ENCODE measurements at places on chromosomes 4 and X.
A peak's percentile ranks its signal among the peaks of the same experiment; 100 is the strongest.

GRCh38 chrX:153019166-153019565 is 25.2 kb upstream of the PNMA5 start:
- DNase-seq, result no peak

GRCh38 chr4:21469438-21470300 is 478.9 kb downstream of the KCNIP4 start:
- DNase-seq, result no peak

DNA sequence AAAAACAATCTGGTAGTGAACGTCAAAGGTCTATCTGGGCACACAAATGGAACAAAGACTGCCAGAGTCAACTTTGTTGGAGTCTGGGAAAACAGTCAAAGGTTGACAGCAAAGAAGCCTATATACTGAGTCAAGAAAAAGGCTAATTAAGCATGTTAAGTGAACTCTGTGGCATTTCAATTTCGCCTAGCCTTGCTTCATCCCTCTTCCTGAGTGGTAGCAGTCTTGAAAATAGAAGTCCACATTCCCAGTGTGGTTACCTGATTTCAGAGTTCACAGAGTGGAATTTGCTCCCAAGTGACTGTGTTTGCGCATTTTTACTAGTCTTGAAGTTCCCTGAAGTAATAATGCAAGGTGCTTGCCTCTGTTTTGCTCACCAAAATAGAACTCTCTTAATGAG is 760.0 kb downstream of the FSTL5 start:
- no peak for DNase-seq

GRCh38 chr4:127045861-127046260 is 586.9 kb upstream of the INTU start:
- no peak for DNase-seq

- no peak for DNase-seq
Observed at GRCh38 chr4:155948541-155948940, 5.1 kb downstream of the CTSO start.

DNA sequence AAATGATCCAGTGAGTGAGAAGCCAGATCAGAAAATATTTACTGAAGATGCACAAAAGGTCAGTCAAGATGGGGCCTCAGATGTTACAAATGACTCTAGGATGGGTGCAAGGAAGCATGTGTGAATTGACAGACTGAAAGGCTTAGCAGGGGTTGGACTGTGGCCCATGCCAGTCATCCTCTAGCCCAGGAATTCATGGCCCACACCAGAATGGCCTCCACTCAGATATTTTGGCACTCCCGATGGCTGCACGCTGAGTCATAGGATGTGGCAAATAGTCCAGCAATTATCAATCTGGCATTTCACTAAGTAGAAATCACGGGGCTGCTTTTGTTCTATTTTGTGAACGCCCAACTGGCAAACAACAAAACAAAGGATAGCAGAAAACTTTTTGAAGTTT is 406.5 kb downstream of the IQCM start:
- DNase-seq, result no peak

- DNase-seq, result no peak
Observed at GRCh38 chr4:19213388-19213787, 1038.3 kb upstream of the SLIT2 start.

DNA sequence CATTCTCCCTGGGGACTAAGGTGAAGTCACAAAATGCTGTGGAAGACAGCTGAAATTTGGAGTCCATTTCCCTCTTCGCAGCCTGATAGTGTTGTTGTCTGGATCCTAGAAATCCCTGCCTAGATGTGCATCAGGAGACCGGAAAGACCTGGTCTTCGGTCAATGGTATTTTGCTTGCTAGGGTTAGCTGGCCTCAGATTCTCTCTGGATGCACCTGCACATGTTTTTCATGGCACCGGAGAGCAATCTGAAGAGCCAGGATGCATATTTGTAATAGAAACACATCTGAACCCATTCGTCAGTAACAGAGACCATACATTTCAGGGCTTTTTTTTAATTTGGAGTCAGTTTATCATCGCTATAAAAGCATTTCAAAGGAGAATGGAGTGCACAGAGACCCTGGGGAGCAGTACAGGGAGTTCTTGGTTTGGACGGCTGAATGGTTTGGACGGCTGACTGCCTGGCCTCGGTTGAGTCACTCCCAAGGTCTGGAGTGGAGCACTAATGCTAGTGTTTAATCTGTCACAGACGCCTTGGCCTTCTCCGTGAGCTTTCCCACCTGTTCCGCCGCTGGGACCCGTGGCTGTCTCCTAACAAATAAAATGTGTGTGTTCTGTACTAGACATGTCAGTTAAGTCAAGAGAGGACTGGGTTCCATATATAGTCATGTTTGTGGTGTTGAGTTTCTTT is 7.5 kb upstream of the PDLIM3 start:
- DNase-seq, result no peak

- DNase-seq, result no peak
Observed at GRCh38 chr4:155371432-155372043, 5.2 kb downstream of the MAP9 start.

- no peak for DNase-seq
Observed at GRCh38 chr4:40552536-40552935, 77.1 kb downstream of the RBM47 start.

DNA sequence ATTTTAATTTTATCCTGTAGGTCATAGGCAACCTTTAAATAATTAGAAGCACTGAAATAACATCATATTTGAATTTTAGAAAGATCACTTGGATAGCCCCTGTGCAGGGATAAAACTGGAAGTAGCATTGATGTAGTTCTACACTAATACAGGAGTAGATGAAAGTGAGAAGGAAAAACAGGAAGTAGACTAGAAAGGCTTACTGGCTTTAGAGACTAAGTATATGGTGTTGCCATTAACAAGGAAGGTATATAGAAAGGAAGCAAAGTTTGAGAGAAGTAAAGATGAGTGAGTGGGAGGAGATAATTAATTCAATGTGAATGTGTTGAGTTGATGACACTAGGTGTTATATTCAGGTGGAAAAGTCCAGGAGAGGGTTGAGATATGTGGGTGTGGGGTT is 73.1 kb upstream of the EPGN start:
- no peak for DNase-seq

- no peak for DNase-seq
Observed at GRCh38 chr4:4440333-4441061, 53.6 kb downstream of the NSG1 start.

GRCh38 chr4:185538806-185539205 is 3.5 kb upstream of the PDLIM3 start:
- no peak for DNase-seq

GRCh38 chr4:151644622-151645021 is 116.2 kb downstream of the GATB start:
- no peak for DNase-seq

- no peak for DNase-seq
Observed at GRCh38 chr4:156992943-156993342, 21.3 kb upstream of the PDGFC start.

DNA sequence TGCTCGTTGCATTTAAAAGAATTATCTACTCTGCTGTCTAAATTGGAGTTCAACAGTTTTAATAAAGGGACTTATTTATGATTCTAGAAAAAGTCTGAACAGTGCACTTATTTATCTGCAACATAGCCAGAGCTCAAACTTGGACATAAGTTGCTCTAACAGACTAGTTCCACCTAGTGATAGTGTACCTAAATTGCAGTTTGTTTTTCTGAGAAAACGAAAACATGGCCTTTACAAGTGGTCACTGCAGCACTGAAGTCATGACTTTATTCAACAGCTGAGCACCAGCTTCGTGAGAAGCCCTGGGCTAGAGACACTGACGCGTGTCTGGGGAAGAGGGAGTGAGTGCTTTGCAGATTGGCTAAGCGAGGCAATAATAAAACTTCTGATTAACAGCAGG is 77.3 kb upstream of the IGSF1 start:
- no peak for DNase-seq

GRCh38 chrX:150225756-150226155 is 137.4 kb upstream of the MAMLD1 start:
- no peak for DNase-seq

- DNase-seq, result no peak
Observed at GRCh38 chr4:180674619-180675358, 1568.4 kb upstream of the TENM3 start.

GRCh38 chr4:119659576-119659975 is 31.0 kb upstream of the PDE5A start:
- no peak for DNase-seq

GRCh38 chr4:55458611-55459010 is 62.9 kb downstream of the TMEM165 start:
- no peak for DNase-seq

DNA sequence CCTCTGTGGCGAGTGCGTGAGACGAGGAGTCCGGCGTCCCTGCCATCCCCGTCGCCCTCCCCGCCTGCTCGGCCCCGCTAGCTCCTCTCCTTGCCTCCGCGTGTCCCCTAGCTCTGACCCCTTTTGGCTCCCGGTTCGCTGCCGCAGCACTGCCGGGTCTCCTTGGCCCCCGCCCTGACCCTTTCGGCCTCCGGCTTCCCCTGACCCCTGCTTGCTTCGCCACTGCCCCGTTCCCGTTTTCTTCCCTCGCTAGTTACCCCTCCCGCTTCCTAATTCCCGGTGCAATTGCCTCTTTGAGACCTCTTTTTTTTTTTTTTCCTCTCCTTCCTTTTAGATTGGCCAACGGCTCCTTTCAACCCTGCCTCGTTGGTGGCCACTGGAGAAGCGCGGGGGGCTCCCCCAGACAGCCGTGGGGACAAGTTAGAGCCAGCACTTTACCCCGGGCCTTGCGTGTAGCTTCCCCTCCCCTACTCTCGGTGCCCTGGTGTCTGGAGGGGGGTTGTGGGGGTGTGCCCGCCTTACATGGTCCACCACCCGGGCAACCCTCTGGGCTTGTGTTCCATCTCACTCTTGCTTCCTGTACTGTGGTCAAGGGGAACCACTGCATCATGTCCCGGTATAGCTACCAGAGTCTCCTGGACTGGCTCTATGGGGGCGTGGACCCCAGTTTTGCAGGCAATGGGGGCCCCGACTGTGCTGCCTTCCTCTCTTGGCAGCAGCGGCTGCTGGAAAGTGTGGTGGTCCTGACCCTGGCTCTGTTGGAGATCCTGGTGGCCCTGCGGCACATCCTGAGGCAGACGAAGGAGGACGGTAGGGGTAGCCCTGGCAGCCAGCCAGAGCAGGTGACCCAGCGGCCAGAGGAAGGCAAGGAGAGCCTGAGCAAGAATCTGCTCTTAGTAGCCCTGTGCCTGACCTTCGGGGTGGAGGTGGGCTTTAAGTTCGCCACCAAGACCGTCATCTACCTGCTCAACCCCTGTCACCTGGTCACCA is 548 bp downstream of the TMEM164 start:
- DNase-seq, result no peak

DNA sequence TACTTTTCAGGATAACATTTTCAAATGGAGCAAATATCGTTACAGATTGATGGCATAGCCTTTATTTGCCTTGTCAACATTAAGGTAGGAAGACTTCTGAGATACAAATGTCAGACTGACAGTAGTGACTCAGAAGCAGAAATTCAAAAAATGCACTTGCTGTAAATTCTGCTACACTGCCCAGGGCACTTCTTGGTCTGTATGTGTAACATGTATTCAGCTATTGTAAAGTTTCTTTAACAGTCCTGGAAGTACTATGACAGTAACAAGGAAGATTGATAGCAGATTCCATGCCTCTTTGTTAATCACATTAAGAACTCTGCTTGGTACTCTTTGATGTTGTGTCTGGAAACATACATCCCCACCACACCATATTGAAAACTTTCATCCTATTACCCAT is 69.6 kb upstream of the PCDH18 start:
- no peak for DNase-seq

DNA sequence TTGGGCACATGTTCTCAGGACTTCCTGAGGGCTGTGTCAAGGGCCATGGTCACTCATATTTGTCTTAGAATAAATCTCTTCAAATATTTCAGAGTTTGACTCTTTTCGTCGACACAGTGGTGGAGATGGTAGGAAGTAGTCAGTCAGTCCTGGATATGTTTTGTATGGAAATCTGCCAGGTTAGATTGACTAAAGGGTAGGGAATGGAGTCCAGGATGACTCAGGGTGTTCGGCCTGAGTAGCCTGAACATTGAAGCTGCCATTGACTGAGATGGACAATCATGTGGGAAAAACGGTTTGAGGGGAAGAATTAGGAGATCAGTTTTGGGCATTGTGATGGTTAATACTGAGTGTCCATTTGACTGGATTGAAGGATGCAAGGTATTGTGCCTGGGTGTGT is 177.1 kb upstream of the CENPE start:
- no peak for DNase-seq

DNA sequence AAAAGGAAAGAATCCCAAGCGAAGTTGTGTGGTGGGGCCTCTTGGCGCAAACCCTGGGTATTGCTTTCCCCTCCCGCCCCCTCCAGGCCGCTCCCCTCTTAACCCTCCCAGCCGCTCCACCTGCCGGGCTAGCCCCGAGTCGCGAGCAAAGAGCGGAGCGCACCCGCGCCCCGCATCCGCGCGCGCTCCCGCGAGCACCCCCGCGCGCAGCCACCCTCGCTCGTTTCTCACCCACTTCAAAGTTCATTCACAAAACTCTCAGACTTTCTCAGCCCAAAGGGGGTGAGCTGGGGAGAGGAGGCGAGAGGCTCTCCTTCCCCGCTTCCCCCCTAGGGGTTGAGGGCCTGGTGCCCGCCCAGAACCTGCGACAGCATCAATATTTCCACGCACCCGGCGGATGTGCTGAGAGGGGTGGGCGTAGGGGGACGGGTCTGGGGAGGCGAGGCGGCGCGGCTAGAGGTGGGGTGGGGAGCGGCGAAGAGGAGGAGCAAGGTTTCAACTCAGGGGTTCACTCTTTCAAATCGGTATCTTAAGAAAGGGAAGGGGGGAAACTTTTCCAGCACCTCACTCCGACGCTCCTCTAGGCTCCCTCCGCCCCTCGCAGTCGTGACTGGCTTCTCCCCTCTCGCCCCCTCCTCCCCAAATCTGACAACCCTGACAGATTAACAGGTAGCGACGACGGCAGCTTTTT is 1.8 kb downstream of the MAML3 start:
- DNase-seq, result peak; percentile 79

GRCh38 chr4:126431049-126431448 is 1116.3 kb downstream of the FAT4 start:
- DNase-seq, result no peak

DNA sequence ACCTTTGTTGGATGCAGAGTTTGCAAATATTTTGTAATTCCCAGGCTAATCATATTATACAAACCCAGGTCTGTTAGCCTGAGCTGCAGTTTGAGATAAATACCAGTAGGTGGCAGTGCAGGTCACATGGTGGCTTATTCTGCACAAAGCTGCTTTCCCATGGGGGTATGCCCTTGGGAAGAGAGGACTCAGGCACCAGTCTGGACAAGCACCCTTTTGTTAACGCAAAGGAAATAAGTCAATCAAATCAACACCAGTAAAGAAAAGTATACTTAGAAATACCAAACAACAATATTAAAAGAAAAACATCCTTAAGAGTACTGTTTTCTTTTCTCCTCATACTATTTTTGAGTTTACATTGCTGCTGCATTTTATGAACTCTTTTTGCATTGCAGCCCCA is 389.0 kb upstream of the ZFP42 start:
- DNase-seq, result no peak

GRCh38 chr4:8168832-8169598 is 10.4 kb upstream of the ABLIM2 start:
- DNase-seq, result no peak

- no peak for DNase-seq
Observed at GRCh38 chrX:10819973-10820372, 199.6 kb upstream of the MID1 start.

All from CD4-positive, alpha-beta T cell treated with Interleukin-6 at 100 ng/mL for 8 hours (primary cell).